ENCODE measurements at places on chromosomes 11 and 22.

DNA sequence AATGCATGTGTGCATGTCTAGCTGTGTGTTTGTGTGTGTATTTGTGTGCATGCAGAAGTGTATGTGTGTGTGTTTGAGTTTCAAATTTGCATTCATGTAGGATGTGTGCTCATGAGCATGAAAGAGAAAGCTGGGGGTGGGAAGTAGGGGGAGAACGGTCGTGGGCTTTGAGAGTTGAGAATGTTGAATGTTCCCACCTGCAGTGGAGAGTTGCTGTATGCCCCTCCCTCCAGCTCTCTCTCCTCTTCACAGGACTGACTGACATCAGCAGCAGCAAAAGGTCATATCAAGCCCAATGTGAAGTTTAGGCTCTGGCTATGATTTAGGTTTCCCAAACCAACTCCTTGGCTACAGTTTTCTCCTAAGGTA is 63.8 kb upstream of the RRAS2 start:
- no peak for DNase-seq

GRCh38 chr11:126053415-126054286 is 9.0 kb downstream of the CDON start:
- no peak for DNase-seq

- DNase-seq: no peak
Observed at GRCh38 chr11:79845002-79845709, 404.3 kb upstream of the TENM4 start.

GRCh38 chr22:46399251-46400024 is 63.9 kb downstream of the TRMU start:
- DNase-seq: no peak

- no peak for DNase-seq
Observed at GRCh38 chr11:35207471-35208403, 68.8 kb downstream of the CD44 start.

DNA sequence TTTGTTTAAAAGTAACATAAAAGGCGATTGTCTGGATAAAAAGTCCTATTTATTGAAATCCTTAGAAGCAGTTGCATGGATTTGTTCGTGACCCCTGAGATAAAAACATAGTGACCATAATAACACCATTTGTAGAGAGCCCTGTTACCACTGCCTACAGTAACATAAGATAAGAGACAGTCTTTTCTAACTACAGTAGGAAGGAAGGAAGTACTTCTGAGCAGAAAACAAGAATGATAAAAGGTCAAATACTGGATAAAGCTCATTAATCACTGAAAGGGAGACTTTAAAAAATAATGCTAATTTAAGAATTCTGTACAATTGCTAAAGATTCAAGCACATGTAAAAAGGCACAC is 47.1 kb upstream of the SOX6 start:
- no peak for DNase-seq

DNA sequence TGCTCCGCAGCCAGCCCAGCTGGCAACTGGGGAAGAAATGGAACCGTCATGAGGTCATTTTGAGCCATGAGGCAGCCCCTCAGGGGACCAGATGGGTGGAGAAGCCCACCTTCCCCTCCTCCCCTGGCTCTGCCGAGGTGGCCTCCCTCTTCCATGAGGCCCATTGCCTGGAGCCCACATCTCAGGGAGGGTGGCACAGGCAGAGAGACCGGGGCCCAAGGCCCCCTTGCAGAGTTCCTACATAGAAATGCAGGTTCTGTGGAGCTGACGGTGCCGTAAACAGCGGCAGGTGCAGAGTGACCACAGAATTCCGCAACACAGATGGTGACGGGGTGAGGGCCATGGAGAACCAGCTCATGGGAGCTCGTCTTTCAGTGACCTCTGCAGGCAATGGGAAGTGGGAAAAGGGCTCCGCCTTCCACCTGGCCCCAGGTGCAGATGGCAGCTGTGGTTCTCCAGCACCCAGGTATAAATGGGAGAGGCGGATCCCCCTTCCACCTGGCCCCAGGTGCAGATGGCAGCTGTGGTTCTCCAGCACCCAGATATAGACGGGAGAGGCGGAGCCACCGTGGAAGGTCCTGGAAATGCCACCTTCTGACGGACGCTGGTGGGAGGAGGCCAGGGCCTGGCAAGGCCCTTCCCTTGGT is 765.4 kb downstream of the BRD1 start:
- no peak for DNase-seq
